Neural crest cell (in vitro differentiated cells): ENCODE measurements at places on chromosomes 7 and 10. TPM values are rescaled to one million over a fixed set of nuclear protein-coding genes. Genes with fewer than 3 reads are reported as not detected.

The SORCS1 gene
- total RNA-seq: 8.2 and 9.1 TPM in 2 replicates

DNA sequence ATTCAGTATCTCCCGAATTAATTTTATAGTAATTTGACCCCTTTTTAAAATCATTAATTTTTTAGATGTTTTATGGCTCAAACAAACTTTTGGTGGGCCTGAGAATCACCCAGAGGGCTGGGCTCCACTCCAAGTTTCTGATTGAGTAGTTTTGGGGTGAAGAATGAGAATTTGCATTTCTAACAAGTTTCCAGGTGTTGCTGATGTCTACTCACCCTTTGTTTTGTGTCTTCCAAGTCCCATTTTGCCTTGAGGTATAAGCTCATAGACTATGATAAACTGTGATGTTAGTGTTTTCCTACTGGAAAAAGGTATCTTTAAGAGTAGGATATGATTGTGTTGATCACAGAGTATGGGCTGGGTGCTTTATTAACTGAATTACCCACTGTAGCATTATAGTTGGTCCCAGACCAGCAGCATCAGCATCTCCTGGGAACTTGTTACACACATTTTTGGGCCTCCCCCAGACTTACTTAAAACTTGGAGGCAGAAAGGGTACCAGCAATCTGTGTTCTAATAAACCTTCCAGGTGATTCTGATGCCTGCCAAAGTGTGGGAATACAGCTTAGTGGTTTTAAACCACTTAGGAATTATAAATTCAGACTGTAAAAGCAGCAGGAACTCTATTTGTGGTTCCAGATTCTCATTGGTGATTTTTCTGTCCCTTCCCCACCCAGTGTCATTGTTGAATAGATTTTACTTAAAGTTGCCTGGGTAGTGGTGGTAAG, 19.1 kb downstream of the ZNRF2 start:
- DNase-seq: no peak

GRCh38 chr10:77801474-77802161, 124.9 kb downstream of the DLG5 start:
- DNase-seq: no peak

DNA sequence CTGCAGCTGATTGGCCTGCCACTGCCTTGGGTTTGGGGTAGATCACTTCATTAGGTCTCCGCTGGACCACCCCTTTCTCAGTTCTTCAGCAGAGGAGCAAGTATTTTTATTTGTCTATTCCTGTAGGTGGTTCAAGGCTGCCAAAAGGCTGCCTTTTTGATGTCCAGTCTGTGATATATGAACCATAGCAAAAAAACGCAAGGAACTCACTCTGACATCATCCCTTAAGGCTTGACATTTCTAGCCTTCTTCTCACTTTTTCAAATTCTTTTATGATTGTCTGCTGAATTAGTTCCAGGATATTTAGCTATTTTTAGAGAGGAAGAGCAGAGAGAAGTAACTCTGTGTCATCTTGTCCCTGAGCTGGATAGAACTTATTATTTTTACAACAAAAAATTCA, 269.2 kb downstream of the BAMBI start:
- DNase-seq: no peak

DNA sequence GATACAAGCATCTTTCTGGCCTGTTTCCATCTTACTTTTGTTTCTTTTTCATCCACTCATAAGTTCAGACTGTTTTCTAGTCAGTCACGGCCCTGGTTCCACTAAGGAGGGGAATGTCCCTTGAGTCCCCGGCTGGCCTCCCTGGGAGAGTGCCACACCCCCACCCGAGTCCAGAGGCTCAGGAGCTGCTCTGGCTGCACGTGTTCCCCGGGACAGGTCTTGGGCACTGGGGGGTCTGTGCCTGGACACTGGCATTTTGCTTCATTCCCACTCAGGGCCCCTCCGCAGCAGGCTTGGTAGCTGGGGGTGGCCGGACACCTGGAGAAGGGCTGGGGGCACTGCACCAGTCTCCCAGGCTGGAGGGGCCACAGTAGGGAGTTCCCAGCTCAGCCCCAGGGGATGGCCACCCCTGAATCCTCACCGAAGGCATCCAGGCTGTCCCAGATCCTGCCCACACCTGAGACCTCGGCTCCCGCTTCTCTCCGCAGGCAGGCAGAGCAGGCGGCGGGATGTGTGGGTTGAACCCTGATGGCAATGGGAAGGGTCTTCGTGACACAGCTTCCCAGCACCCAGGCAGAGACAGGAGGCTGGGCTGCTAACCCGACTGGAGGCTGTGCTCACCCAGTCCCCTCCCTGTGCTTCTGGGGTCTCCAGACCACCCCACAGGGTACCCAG, 92.3 kb downstream of the BMS1 start:
- no peak for DNase-seq
